Activated T-cell treated with anti-CD3 and anti-CD28 coated beads for 24 hours (primary cell): ENCODE measurements at places on chromosomes 7 and 10.

- DNase-seq, result no peak
Measured at GRCh38 chr10:66362522-66362921, 563.3 kb upstream of the LRRTM3 start.

DNA sequence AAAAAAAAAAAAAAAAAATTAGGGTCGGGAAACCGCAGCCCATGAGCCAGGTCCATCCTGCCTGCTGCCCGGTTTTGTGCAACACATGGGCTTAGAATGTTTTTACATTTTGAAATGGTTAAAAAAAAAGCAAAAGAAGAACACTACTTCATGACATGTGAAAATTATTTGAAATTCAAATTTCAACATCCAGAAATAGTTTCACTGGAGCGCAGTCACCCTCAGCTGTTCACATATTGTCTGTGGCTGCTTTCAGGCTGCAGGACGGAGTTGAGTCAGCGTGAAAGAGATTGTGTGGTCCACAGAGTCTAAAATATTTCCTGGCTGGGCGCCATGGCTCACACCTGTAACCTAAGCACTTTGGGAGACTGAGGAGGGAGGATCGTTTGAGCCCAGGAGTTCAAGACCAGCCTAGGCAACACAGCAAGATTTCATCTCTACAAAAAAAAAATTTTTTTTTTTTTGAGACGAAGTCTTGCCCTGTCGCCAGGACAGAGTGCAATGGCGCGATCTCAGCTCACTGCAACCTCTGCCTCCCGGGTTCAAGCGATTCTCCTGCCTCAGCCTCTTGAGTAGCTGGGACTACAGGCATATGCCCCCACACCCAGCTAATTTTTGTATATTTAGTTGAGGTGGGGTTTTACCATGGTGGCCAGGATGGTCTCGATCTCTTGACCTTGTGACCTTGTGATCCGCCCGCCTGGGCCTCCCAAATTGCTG, 63.9 kb upstream of the ECHDC3 start:
- DNase-seq, result no peak

DNA sequence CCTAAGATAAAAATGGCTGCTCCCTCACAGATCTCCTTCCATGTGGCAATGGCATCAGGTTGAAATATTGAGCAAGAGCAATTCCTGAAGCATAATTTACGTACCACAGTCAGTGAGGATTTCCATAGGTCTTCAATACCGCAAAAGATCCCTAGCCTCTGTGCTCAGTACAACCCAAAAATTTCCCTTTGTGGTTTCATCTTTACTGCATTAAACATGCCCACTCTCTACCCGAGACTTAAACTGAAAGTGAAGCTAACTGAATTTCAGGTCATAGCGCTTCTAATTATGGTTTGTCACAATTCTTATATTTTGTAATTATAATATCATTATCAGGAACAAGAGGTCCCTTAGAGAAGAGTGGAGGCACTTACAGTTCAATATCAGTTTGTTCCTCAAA, 1071.1 kb downstream of the XPNPEP1 start:
- DNase-seq, result no peak

- no peak for DNase-seq
Measured at GRCh38 chr7:35878351-35878750, 77.5 kb downstream of the SEPTIN7 start.

DNA sequence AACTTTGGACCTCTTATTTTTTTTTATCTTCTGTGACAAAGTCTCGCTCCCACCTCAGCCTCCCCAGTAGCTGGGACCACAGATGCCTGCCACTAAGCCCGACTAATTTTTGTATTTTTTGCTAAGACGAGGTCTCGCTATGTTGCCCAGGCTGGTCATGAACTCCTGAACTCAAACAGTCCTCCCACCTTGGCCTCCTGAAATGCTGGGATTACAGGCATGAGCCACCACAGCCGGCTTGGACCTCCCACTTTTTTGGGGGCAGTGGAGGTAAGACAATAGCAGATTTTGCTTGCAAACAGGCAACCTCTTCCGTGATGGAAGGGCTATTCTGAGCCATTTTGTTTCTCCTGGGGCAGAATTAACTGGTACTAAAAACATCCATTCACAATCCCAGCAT, 1.2 kb upstream of the TRRAP start:
- no peak for DNase-seq

DNA sequence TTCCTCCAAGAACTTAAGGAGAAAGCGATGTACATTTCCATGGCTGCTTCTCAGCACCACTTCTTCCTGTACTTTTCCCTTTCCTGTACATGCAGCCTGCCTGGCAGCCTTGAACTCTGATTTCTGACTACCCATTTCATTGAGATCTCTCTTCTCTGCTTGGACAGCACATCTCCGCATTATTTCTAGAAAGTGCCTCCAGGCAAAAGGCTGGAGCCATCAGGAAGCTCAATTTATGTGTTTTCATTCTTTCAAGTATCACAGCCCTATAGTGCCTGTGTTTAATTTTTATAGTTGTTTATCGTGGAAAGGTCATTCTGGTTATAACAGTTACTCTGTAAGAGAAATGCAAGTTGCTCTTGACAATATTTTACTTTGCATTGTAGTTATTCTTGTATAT, 688.0 kb upstream of the ANKRD30A start:
- DNase-seq, result no peak

DNA sequence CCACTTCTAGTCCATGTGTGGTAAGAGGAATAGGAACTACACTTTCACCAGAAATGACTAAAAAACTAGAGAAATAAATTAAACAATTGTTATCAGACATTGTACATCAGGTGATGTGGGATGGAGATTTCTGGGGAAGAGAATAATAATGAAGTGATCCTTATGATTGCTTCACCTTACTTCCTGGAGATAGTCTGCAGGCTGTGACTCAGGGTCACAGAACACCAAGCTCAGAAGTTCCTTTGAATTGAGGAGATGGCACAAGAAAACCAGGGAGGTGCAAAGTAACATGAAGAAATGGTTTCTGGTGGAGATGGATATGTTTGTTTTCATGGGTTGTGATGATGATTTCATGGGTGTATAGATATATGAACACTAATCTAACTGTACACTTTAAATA, 44.5 kb downstream of the ZWINT start:
- no peak for DNase-seq

- DNase-seq, result peak; percentile 58
Measured at GRCh38 chr10:79196470-79197461, 128.0 kb downstream of the ZMIZ1 start.

- DNase-seq, result no peak
Measured at GRCh38 chr7:94838717-94839116, 68.7 kb upstream of the PPP1R9A start.

DNA sequence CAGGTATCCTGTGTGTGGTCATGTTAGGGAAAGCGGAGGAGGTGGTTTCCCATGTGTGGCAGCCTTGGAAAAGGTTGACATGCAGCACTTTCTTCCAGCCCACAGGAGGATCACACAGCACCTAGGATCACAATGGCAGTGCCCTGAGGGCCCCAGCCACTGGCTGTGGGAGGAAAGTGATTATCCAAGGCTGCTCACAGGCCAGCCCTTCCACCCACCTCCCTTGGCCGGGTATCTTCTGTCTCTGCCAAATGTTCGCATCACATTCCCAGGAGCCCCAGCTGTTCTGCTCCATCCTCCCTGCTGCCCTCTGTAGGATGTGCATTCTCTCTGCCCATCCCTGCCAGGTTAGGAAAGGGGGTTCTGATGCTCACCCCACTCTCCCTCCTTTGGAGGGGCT, 2.5 kb upstream of the MLXIPL start:
- no peak for DNase-seq

- no peak for DNase-seq
Measured at GRCh38 chr10:51879238-51879637, 179.8 kb upstream of the CSTF2T start.

- DNase-seq, result no peak
Measured at GRCh38 chr7:99944497-99945070, 15.2 kb upstream of the GJC3 start.

DNA sequence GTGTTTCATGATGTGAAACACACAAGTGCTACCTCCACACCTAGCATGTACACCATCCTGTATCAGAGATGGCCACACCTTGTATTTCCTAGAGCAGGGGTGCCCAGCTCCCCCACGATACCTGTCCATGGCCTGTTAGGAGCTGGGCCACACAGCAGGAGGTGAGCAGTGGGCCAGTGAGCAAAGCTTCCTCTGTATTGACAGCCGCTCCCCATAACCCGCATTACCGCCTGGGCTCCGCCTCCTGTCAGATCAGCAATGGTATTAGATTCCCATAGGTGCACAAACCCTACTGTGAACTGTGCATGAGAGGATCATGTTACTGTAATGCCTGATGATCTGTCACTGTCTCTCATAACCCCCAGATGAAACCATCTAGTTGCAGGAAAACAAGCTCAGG, 145.6 kb upstream of the RNF32 start:
- no peak for DNase-seq

DNA sequence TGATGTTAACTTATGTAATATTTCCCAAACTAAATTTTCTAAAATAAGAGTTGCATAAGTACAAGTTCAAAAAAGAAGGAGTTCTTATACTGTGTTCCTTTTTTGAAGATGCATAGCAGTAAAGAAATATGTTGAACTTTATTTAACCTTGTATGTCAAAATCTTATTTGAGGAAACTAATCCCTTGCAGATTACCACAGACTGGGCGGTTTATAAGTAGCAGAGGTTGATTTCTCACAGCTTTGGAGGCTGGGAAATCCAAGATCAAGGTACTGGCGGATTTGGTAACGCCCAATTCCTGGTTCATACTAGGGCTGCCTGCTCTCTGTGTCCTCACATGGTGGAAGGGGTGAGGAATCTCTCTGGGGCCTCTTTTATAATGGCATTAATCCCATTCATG, 68.5 kb downstream of the GNAT3 start:
- no peak for DNase-seq

- DNase-seq, result peak; percentile 11
Measured at GRCh38 chr7:88218836-88219605, 817 bp downstream of the SRI start.

DNA sequence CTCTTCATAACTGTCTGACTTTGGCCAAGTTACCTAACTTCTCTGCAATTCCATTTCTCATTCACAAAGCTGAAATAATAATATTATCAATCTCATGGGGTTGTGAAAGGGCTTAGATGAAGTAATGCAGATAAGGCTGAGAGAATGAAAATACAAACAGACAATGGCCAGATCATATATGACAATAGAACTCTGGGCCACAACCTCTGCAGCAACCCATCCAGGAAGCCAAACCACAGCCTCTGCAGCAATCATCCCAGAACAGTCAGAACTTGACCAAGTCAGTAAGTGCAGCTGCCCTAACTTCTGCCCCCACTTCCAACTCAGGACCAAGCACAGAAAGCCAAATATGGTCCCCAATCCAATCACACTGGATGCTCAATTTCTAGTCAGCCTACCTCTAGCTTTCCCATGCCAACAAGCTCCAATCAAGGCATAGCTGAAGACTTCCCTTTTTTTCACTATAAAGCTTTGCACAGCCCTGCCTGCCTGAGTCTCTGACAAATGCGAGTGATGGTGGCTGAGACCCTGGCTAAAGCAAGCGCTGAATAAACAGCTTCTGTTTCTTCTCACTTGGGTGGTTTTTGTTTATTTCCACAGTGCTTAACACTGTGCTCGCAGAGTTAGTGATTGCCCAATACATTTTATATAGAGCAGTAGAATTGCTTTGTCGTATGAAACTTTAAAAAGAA, 34.8 kb upstream of the TNPO3 start:
- DNase-seq, result no peak

DNA sequence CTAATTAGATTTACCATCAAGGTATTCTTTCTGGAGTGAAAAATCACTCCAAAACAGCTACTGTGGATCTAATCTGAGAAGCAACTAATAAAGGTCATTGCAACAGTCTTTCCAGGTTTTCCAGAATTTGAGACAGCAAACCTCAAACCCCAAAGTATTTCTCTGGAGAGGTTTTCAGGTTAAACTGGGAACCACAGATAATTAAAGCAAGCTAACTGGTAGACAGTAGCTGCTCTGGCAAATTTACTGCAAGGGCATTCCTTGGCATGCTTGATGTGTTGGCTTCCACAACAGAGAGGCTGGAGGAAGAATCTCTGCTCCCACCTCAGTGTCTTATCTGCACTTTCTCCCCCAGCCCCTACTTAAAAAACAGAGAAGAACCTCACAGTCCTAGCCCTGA, 140.0 kb upstream of the NRBF2 start:
- no peak for DNase-seq

- no peak for DNase-seq
Measured at GRCh38 chr7:33862946-33863814, 42.2 kb upstream of the BMPER start.

DNA sequence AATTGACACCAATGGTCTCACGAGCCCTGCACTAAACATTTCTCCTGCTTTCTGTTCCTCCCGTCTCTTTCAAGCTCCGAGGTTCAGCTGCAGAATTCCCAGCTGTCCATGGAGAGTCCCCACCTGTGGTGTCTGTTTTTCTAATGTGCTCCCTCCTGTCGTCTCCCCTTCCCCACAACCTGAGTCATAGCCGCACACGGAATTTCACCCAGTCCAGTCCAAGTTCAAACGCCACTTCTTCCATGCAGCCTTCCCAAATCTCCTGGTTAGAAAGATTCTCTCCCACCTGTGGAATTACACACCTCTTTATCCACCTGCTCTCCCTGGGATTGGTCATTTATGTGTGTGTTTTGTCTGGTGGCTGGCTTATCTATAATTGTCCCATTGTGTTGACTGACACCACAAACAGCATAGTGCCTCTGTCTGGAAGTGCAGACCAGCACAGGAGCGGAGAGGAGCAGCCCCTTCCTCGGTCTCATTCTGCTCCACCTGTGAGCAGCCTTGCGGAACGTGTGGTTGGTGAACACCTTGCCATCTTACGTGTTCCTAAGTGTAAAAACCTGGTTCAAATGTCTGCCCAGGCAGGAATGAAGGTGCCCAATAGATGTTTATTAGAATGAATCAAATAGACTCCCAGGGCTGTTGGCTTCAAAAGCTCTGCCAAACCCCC, 3.3 kb upstream of the DIP2C start:
- no peak for DNase-seq

GRCh38 chr10:70689661-70690060, 17.4 kb downstream of the ADAMTS14 start:
- no peak for DNase-seq

DNA sequence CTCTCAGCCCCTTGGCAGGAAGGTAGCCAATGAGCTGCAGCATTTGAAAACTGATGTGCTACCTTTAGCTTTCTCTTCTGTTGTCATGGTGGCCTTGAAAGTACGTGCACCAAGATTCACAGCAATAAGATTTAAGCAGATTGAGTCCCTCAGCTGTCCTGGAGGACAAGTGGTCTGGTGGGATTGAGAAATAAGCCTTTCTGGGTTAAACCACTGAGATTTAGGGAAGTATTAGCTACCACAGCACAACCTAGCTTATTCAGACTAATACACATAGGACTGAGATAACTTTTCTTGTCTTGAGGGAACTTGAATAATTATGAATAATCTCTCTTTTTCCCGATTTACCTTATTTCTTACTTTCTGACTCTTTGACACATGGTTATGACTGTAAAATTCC, 324.0 kb downstream of the PTEN start:
- no peak for DNase-seq

DNA sequence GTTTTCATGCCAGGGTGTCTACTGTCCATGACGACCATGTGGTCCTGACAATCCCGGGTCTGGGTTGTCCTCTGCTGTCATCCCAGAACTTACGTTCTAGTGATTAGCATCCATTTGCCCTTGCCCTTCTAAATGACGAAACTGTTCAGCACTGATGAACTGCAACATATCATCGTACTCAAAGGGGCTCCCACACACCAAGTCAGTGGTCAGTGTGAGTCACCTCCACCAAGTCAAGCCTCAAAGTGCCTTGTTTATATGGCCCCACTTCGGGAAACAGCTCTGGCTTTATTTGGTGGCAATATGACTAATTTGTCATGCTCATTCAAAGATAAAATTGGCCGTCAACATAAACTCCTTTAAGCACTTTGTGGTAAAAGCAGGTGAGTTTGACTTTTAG, 110.7 kb downstream of the FRMD4A start:
- DNase-seq, result no peak
